ENCODE measurements at places on chromosomes 4 and X. TPM values are rescaled to one million over a fixed set of nuclear protein-coding genes. Genes with fewer than 3 reads are reported as not detected.

- DNase-seq = peak; percentile 9
Observed at GRCh38 chr4:110411574-110412011, 64.4 kb upstream of the ENPEP start.

DNA sequence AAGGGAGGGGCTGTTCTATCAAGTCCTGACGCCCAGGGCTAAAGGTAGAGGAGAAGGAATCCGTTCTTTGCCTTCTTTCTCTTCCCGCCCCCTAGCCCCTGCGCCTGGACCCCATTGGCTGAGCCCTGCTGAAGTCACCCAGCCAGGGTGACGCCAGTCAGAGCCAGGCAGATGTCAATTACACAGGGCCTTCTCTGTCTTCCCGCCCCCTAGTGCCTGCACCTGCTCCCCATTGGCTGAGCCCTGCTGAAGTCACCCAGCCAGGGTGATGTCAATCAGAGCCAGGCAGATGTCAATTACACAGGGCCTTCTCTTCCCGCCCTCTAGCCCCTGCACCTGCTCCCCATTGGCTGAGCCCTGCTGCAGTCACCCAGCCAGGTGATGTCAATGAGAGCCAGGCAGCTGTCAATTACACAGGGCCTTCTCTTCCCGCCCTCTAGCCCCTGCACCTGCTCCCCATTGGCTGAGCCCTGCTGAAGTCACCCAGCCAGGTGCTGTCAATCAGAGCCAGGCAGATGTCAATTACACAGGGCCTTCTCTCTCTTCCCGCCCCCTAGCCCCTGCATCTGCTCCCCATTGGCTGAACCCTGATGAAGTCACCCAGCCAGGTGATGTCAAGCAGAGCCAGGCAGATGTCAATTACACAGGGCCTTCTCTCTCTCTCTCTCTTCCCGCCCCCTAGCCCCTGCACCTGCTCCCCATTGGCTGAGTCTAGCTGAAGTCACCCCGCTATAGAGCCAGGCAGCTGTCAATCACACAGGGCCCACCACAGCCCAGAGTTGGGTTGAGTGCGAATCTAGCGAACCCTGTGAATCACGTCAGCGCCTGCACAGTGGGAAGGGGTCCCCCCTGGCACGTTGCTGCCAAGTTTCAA, 46.4 kb downstream of the ASMT start:
- DNase-seq = peak; percentile 18

DNA sequence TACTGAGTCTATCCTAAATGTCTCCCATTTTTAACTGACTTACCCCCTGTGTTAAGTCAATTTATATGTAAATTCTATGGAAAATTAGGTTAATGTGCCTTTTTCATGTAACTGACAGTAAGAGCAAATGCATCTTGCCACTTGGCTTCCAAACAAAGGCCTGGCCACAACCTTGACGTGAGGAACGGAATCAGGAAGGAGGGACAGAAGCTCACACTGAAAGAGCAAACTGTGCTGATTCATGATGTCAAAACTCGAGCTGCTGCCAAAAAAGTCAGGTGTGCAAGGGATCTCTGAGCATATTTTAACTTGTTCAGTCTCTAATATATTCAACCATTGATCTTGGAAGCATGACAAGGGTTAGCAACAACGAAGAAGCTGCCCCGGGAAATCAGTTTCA, 35.8 kb downstream of the GPM6A start:
- no peak for DNase-seq

- DNase-seq = no peak
Observed at GRCh38 chr4:161817914-161818313, 345.9 kb downstream of the FSTL5 start.

COX18 gene
- total RNA-seq = 22.2 TPM

SPRY1 gene
- 1.7 TPM for total RNA-seq

DNA sequence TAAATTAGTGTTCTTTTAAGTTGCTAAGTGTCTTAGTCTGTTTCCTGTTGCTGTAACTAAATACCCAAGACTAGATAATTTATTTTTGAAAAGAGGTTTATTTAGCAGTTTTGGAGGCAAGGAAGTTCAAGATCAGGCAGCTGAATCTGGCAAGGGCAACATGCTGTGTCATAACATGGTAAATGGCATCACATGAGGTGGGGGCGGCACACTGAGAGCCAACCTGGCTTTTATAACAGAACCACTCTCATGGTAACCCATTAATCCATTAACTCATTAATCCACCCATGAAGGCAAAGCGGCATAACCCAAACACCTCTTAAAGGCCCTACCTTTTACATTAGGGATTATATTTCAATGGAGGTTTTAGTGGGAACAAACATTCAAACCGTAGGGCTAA, 182.2 kb upstream of the GATB start:
- no peak for DNase-seq

SSX4B gene
- total RNA-seq = not detected

P2RY4 gene
- not detected for total RNA-seq

DNA sequence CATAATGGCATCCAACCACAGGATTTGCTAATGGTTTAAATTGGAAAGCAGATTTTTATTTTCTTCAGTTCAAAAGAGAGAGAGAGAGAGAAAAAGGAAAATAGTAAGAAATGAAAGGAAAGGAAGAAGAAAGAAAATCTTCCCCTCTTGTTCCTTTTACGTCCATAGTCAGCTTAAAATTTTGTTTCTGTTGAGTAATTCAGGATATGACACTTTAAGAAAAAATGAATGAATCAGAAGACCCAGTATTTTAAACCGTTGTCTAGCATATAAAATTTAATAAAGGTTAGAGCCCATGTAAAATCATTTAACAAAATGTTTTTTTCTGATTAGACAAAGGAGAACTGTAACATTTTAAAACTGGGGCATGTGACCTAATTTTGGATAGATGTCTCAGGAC, 391.8 kb upstream of the EPHA5 start:
- DNase-seq = no peak

DNA sequence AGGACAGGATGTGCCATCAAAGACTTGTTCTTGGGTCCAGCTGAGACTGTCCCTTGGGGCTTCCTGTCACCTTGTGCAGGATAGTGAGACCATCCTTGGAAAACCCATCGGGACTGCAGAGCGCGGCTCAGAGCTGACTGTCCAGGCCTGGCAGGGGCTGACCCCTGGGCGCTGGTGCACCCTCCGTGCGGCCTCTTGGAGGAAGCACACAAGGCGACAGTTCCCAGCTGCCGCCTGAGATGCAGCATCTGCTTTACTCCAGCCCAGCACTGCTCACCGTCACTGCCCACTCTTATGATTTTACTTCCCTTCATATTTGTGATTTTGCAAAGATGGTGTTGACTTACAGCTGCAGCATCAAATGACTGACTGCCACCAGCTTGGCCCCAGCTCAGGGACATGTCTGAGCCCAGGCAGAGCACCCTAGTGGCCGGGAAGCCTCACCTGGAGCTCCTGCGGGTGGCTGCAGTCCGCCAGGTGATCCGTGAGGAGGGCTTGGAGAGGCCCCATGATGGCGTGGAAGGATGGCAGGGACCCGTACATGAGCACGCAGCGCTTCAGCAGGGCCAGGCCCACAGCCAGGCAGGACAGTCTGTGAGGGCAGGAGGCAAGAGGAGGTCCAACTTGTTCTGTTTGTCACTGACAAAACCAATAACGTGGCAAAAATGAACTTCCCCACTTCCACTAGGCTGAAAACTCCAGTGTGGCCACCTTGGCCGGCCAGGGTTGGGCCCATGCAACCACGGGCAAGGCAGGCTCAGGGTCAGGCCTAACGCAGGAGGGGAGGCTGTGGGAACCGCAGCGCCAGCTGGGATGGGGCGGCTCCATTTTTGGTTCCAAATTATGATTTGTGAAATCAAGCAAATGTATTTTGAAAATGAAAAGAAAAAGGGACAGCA, 21.8 kb downstream of the NOP14 start:
- DNase-seq = no peak

DNA sequence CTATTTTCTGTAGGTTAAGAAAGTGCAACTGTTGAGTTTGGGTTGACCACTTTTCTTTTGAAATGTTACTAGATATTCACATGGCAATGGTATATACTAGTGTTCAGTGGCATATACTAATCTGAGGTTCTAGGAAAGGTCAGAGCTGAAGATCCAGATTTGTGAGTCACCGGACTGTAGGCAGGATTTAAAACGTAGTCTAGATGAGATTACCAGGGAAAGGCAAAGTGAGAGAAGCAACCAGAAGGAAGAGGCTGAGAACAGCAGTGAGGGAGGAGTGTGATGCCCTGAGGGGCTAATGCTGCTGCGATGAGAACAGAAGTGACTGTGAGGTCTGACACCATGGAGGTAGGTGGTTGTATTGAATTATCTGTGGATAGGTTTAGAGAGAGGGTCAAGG, 9.7 kb upstream of the PLA2G12A start:
- DNase-seq = no peak

DNA sequence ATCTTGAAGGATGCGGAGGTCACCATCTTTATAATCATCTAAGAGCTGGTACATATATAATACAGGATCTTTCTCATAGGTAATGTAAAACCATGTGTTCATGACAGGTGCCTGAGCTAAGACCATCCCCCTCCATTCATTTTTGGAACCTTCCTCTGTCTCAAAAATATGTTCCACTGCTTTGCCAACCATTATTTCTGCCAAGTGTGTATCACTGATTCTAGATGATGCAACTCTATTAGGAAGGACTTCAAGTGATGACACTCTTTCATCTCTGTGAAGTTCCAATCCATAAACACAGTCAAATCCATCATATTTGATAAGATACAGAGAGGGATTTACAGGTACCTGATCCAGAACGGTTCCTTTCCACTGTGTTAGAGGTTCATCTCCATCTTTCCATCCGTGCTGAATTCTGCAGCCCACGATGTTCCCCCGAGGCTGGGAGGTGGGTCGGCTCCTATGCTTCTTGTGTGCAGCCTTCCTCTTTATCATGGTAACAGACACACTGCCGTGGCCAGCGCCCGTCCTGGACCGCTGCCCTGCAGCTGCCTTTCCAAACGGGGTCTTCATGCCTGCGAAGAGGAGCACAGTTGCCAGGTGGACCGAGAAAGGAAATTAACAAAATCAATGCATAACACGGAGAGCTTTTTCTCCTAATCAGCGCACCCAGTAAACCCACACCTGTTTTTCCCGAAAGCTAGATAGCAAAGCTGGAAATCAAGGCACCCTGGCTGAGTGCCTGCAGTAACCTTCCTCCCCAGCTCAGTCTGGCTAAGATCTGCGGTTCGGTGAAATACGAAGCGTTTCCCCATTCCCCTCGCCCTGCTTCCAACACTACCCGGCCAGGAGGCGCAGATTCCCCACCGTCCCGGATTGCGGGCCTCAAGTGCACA, 718 bp downstream of the SPIN3 start:
- DNase-seq = no peak

GRCh38 chrX:88325634-88326033, 421.4 kb upstream of the CPXCR1 start:
- DNase-seq = no peak

- DNase-seq = no peak
Observed at GRCh38 chr4:3486541-3487540, 23.7 kb downstream of the DOK7 start.

DNA sequence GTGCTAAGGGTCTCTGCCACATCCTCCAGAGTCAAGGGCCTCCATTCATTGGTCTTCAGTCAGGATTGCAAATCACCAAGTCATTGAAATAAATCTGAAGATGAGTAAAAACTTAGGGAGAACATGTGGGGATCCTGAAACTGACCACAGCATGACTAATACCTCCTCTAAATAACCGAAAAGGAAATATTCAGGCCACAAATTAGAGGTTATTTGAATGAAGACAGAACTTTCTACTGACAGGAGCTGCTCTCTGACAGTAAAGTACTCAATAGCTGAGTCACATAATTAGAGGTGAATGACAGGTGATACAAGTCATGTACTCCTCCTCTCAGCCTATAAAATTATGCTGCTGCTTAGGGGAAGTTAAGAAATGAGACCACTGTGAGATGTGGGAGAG, 240.2 kb upstream of the F9 start:
- DNase-seq = no peak

GRCh38 chr4:4575284-4576211, 33.7 kb upstream of the STX18 start:
- DNase-seq = peak; percentile 4

- DNase-seq = no peak
Observed at GRCh38 chr4:3501825-3502425, 30.3 kb downstream of the LRPAP1 start.

TMEM156 gene
- 7.2 TPM for total RNA-seq

CD38 gene
- 0.02 TPM for total RNA-seq

GRCh38 chr4:145380123-145380522, 101.5 kb upstream of the SMAD1 start:
- no peak for DNase-seq

DNA sequence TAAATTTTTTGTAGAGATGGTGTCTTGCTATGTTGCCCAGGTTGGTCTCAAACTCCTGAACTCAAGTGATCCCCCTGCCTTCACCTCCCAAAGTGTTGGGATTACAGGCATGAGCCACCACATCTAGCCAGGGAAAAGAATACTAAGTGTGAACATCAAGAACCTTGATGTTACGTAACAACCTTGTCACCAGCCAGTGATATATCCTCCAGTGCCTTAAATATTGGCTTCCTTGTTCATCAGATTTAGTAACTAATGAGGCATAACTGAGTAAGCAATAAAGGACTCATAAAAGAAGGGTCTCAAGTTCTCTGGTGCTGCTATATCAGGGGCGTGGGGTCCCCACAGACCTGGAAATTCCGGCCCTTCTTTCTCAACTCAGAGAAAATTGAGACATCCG, 60.5 kb upstream of the ENPEP start:
- no peak for DNase-seq

- no peak for DNase-seq
Observed at GRCh38 chrX:72020204-72020603, 109.6 kb downstream of the NHSL2 start.

GRCh38 chrX:23482561-23482960, 147.9 kb downstream of the PTCHD1 start:
- DNase-seq = no peak

ATP5ME gene
- 307 TPM for total RNA-seq

Measured in NCI-H460 (cell line).